T-helper 2 cell (primary cell): ENCODE measurements at places on chromosomes 5 and 9.

- no peak for DNase-seq
Measured at GRCh38 chr5:158155067-158155466, 296.1 kb upstream of the CLINT1 start.

DNA sequence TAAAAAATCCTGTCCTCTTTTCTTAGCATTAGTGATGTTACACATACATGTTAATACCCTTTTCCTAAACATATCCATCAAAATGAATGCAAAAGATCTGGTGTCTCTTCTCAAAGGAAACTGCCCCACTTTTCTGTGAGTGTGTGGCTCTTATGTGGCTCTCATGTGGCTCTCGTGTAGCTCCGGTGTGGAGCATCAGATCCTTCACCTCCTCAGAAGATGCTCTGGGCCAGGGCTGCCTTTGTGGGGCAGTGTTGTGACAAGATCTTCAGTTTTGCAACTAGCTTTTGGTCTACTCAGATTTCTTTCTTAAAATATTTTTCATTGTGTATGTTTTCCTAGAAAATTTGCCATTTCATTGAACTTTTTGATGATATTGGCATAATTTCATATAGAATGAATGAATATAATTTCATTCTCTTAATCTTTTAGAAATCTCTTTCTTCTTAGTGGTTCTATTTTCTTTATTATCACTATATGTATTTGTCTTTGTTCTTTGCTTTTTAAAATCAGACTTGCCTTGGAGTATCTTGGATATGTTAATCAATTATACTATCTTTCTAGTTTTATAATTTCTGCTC, 19.4 kb downstream of the GARNL3 start:
- no peak for DNase-seq

- DNase-seq: no peak
Measured at GRCh38 chr5:108461628-108462367, 79.9 kb upstream of the FBXL17 start.

DNA sequence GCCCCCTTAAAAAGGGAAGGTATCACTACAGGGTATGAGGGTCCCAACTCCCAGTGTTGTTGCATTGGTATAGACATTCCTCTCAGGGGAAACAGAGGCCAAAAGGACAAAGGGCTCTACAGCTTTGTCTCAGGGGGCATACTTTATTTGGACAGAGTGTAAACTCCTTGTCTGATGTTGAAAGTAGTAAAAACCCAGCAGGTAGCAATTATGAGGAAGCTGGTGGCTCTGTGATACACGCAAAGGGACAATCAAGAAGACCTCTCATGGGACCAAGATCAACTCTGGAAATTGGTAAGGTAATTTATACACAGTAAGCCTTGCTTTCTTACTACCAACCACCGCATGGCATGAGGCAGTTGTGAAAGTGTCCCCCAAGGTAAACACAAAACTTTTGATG, 764.6 kb downstream of the CDH12 start:
- no peak for DNase-seq

GRCh38 chr9:77885104-77885672, 146.4 kb downstream of the GNAQ start:
- DNase-seq: no peak

GRCh38 chr9:3507395-3508077, 18.3 kb downstream of the RFX3 start:
- no peak for DNase-seq

DNA sequence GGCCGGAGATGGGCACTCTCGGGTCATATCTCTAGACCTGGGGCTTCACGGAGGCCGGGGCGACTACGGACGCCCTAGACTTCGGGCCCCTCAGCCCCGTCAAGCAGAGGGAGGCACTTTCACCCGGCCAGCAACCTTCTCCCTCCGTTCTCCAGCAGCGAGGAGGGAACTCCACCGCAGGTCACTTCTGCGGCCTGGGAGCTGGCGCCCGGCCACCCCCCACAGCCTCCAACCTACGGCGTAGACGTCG, 201 bp downstream of the DOLK start:
- DNase-seq: no peak

GRCh38 chr5:102625468-102625867, 126.7 kb upstream of the SLCO6A1 start:
- DNase-seq: no peak

- no peak for DNase-seq
Measured at GRCh38 chr9:114493521-114494184, 11.6 kb downstream of the WHRN start.
